ENCODE measurements at places on chromosomes 6 and 20. TPM values are rescaled to one million over a fixed set of nuclear protein-coding genes. Genes with fewer than 3 reads are reported as not detected.

Gene SAMHD1
- polyA plus RNA-seq: 9.6 TPM

Gene SNX3
- 427 TPM for polyA plus RNA-seq

Gene SLC32A1
- 29.4 TPM for polyA plus RNA-seq

Gene GSTA4
- 151 TPM for polyA plus RNA-seq

Gene KCNK5
- not detected for polyA plus RNA-seq

Gene C20orf144
- polyA plus RNA-seq: not detected

Gene HECA
- 7.5 TPM for polyA plus RNA-seq

All from Purkinje cell (primary cell).